ENCODE measurements at places on chromosomes 2 and 18.

- DNase-seq = no peak
Observed at GRCh38 chr2:120587279-120587996, 148.2 kb upstream of the GLI2 start.

GRCh38 chr18:44818668-44819403, 138.1 kb downstream of the SETBP1 start:
- no peak for DNase-seq

DNA sequence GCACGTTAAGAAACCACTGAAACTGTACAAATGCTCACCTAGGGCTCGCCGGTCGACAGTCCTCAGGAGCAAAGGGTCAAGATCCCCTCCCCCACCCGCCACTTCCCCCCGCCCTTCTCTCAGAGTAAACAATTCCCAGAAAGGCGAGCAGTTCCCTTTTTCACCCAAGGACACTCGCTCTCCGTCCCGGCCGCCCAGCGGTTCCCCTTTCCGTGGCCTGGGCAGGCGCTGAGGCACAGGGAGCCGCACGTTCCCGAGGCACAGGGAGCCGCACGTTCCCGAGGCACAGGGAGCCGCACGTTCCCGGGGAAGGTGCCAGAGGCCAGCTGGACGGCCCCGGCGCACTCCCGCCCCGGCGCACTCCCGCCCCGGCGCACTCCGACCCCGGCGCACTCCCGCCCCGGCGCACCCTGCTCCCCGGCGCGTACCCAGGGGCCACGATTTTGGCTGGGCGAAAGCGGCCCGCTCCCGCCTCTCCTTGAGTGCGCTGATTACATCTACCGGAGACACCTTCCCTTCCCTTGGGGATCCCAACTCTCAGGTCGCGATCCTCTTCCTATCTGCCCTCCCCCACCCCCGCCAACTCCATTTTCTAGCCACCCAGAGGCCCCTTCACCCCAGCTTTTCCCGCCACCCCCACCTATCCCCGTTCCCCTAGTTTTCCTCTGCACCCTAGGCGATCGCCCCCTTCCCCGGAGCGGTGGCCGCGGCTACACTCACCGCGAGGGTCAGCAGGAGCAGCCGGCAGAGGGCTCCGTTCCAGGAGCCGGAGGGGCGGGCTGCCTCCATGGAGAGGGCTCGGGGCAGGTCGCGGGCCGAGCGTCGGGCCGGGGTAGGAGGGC, 817 bp downstream of the DSC2 start:
- no peak for DNase-seq

DNA sequence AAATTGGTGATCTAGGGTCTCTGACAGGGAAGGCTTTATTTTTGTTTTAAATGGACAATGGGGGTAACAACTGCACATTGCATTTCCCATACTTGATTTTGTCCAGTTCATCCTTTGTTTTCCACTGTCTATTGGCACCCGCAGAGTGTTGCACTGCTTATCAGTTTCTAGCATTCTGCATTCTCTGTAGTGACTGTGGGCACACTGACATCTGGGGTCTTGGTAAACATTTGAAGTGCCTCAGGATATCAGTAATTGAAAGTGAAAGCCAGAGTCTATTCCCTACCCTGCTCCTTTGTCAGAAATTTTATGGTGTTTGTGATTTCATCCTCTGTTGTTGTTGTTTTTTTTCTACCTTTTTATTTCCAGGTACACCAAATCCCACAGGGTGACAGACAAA, 132.1 kb upstream of the EPC2 start:
- no peak for DNase-seq

DNA sequence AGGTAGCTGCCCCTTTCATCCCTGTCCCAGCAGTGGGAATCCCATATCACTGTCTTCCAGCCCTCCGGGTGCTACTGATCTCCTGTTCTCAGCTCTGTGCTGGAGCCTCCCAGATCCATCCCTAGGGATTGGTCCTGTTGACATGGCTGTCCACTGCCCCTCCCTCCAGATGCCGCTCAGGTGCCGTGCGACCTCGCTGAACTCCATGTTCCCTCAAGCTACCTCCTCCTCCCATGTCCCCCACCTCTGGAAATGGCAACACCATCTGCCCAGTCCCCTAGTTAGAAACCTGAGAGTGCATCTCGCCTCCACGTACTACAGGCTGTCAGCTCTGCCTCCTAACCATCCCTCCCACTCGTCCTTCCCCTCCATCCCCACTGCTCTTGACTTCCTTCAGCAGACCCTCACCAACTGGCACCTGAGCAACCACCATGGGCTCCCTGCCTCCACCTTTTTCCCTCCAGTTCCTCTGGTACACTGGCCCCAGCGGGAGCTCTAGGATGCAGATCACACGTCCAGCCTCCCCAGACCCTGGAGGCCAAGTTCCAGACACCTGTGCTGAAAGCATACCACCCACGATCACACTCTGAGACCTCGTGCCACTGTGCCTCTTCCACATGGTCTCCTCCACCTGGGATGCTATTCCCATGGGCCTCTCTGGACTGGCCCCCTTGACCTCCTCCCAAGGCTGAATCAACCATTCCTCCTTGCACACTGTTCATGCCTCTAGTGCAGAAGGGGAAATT, 106.8 kb downstream of the KLHL29 start:
- no peak for DNase-seq

DNA sequence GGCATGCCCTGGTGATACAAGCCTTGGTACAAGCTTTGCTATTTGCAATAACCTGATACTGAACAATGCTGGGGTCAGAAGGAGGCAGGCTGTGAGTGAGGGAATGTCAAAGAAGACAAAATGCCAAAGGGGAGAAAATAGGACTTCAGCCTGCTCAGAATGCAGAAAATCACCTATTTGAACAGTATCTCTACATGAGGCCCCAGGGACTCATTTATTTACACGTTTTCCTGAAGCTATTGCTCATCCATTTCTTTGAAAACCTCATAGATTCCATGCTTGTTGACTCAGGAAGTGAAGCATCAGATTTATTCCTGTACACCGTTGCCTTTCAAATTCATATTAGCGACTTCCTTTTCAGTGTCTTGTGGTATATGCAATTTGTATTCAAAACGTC, 69.4 kb upstream of the CBLN2 start:
- DNase-seq = no peak

DNA sequence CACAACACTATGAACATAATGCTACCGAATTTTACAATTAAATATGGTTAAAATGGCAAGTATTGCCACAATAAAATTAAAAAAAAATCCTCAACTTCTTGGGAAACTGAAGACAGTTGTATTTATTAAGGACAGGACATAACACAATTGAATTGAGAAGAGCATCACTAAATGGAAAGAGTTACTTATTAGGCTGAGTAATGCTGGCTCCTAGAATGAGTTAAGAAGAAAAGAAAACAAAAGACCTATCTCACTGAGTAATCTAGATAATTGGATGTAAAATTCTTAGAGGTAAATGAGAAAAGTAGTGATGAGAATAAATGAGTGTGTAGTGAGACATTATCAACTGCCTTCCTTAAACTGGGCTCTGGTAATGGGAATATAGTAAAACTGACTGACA, 121.7 kb downstream of the FSIP2 start:
- no peak for DNase-seq

GRCh38 chr18:30487962-30488361, 554.6 kb downstream of the DSC3 start:
- DNase-seq = no peak

GRCh38 chr2:10892796-10893350, 18.9 kb upstream of the KCNF1 start:
- no peak for DNase-seq

GRCh38 chr2:88721268-88721667, 29.8 kb downstream of the RPIA start:
- DNase-seq = no peak

Data from stimulated activated CD4-positive, alpha-beta T cell treated with anti-CD3 and anti-CD28 coated beads, Interleukin-1b, Interleukin-23, amount 100 ng/mL, for 4 hours (primary cell).